ENCODE measurements at places on chromosomes 3 and 15. TPM values are rescaled to one million over a fixed set of nuclear protein-coding genes. Genes with fewer than 3 reads are reported as not detected.

The LRRC15 gene
- total RNA-seq, result 0.90 TPM

The LOXL1 gene
- total RNA-seq, result 177 TPM

The TGM5 gene
- total RNA-seq, result not detected

The ISLR2 gene
- not detected for total RNA-seq

The FAM107A gene
- 7.0 TPM for total RNA-seq

The SV2B gene
- not detected for total RNA-seq

The MASP1 gene
- total RNA-seq, result 9.1 TPM

The LINGO1 gene
- total RNA-seq, result 2.7 TPM

The STRIT1 gene
- total RNA-seq, result not detected
